ENCODE measurements at places on chromosomes 16 and 17.

- DNase-seq: no peak
Measured at GRCh38 chr17:50817838-50818237, 17.5 kb upstream of the WFIKKN2 start.

GRCh38 chr16:75486014-75486675 is 9.1 kb downstream of the CHST6 start:
- no peak for DNase-seq

- no peak for DNase-seq
Measured at GRCh38 chr17:28999206-28999605, 6.6 kb downstream of the SEZ6 start.

GRCh38 chr17:80394629-80395216 is 20.2 kb upstream of the ENDOV start:
- DNase-seq: no peak

- no peak for DNase-seq
Measured at GRCh38 chr17:64001763-64002529, 3.8 kb downstream of the PRR29 start.

DNA sequence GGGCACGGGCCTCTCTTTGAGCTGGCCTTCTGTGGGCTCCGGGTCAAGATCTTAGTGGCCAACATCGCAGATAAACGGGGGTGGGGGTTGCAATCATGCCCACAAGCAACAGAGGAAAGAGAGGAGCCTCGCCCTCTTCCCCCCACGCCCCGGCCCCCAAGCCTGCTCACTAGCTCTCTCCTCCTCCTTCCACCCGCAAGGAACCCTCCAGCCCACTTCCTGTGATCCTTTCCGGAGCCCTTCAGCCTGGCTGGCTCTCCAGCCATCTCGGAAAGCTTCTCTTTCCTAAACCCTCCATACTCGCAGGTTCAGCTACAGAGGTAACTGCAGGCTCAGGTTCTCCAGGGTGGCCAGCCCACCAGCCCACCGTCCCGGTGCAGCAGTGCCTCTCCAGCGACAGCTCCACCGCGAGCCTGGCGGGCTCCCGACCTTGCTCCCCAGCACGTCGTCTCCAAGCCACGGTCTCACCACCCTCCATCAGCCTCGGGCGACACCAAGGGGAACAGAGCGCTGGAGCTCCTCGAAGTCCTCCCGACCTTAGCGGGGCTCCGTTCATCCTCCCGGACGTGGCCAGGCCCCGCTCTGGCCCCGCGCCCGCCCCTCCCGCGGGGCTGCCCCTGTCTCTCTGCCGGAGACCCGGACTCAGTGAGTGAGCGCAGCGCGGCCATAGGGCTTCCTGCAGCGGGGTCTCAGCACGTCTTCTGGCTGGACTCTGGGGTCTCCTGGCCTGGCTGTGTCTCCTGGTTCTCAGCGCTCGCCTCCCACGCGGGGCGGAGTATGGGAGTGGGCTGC is 12.9 kb upstream of the ODF4 start:
- no peak for DNase-seq

DNA sequence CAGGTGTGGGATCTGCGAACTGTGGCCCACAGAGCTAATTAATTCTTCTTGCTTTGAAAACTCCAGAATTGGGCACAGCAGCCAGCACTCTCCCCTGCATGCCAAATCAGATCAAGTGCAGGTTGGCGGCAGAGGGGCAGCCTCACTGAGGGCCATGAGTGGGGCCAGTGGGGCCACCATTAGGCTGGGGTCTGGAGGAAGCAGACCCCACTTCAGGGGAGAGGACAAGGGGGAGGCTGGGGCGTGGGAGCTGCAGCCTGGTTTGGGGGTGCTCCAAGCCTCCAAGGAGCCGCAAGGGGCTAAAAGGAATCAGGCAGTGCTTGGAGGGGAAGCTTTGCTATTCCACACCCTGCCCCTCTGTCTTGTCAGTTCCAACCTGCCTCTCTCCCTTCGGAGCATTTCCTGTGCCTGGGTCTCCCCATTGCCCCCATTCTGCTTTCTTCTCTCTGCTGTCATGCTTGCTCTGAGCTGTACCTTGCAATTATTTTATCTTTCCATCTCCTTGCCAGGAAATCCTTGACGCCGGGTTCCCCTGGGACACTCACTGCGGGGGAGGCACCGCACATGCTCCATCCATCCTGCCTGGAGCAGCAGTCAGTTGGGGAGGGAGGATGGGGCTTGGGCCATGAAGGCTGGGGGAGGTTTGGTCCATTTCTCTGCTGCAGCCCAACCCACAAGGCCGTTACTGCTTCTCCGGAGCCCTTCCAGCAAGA is 3.3 kb upstream of the ABCC3 start:
- no peak for DNase-seq

DNA sequence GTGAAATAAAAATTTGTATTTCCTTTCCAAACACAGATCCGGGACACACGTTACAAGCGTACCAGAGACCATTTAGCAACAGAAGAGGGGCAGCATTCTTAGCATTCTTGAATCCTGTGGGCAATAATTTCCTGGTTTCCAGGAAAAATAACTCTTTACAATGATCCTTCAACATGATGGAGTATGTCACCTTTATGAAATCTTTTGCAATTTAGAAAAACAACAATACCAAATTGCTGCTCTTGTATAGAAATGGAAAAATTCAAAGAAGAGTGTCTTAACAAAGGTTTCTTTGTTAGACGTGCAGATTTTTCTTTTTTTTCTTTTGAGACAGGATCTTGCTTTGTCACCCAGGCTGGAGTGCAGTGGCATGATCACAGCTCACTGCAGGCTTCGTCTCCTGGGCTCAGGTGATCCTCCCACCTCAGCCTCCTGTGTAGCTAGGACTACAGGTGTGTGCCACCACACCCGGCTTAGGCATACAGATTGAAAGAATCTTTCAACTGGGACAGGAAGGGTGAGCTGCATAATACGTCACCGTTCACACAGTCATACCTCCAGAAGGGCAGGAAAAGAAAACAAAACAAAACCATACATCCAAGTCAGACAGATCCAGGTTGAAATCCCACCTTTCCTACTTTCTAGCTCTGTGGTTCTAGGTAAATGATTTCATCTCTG is 10.8 kb upstream of the GCSH start:
- DNase-seq: no peak

GRCh38 chr17:6660101-6660500 is 8.5 kb downstream of the C17orf100 start:
- no peak for DNase-seq

DNA sequence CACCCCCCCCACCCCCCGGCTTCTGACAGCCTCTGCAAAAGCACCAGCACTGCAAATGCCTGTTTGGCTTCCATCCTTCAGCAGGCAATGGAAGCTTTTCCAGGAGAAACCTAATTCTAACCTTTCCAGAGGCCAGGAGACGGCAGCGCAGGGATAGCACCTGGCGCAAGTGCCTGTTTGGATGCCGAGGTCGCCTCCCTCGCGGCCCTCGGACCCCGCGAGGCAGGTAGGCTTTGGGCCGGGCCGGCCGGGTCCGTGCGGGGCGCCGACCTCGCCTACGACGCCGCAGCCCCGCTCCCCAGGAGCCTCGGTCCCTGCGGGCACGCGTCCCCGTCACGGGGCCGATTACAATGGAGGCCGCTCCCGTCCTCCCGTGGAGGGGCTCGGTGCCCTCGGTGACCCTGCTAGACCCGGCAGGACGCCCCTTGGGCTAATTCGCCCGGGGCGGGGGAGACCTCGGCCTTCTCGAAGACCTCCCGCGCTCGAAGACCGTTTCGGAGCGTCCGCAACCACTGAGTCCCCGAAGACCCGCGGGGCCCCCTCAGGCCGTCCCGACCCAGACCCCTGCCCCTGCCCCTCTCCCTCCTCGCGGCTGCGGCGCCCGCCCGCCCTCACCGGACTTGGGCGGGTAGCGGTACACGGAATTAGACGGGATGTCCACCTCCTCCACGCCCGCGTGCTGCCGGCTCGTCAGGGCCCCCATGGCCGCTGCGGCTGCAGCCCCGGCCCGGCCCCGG is 587 bp downstream of the RNF157 start:
- DNase-seq: no peak

DNA sequence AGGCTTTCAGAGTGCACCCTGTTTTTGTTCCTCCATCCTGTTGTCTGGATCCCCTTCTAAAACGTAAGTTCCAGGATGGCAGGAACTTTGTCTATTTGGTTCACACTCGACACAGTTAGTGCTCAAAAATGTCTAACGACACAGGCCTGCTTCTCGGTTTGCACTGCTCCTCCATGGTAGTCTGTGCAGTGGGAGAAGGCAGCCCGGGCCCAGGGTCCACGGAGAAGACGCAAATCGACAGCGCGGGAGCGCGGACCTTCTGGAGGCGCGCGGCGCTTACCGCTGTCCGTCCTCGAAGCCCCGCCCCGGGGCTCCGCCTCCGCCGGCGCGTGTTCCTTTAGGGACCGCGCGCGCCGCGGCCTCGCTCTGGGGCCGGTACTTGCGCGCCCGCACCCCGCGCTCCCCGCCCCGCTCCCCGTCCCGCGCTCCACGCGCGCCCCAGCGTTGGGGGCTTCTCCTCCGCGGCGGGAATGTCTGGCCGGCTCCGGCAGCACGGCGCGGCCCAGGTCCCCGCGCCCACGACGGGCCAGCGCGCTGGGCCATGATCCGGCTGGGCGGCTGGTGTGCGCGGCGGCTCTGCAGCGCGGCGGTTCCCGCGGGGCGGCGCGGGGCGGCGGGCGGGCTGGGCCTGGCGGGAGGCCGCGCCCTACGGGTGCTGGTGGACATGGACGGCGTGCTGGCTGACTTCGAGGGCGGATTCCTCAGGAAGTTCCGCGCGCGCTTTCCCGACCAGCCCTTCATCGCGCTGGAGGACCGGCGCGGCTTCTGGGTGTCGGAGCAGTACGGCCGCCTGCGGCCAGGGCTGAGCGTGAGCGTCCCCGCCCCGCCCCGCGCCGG is at the start of gene NT5M:
Gene NT5M, plus strand, starts transcription at position 364 of the 837 bp plus-strand sequence. Its CDS starts 178 bp downstream, at position 542.
- peak; percentile 87 for DNase-seq

- peak; percentile 85 for DNase-seq
Measured at GRCh38 chr17:8119581-8120519, 1.5 kb upstream of the ALOXE3 start.

DNA sequence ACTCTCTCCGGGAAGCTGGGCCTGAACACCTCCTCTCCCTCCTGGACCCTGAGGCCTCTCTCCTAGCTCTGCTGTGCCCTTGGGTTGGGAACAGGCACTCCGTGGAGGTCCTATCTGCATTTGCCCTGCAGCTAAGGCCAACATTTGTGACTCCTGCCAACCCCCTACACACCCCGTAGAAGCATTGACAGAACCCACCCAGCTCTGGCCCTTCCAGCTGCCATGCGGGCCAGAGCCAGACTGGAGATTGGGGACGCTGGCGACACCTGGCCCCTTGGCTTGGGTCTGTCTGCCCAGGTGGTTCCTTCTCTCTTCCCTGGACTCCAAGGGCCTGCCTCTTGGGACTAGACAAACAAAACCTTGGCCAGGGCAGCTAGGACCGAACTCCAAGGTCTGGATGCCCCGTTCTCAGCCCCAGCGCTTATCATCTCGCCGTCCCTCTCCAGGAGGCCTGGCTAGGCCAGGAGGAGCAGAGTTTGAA is 644 bp upstream of the RHBDF2 start:
- no peak for DNase-seq

GRCh38 chr17:51682115-51682514 is 421.8 kb downstream of the UTP18 start:
- DNase-seq: no peak

- no peak for DNase-seq
Measured at GRCh38 chr16:56228476-56228875, 37.2 kb downstream of the GNAO1 start.

GRCh38 chr17:52789829-52790228 is 631.3 kb upstream of the CA10 start:
- DNase-seq: no peak

GRCh38 chr16:79469999-79470398 is 130.5 kb downstream of the MAF start:
- DNase-seq: no peak

DNA sequence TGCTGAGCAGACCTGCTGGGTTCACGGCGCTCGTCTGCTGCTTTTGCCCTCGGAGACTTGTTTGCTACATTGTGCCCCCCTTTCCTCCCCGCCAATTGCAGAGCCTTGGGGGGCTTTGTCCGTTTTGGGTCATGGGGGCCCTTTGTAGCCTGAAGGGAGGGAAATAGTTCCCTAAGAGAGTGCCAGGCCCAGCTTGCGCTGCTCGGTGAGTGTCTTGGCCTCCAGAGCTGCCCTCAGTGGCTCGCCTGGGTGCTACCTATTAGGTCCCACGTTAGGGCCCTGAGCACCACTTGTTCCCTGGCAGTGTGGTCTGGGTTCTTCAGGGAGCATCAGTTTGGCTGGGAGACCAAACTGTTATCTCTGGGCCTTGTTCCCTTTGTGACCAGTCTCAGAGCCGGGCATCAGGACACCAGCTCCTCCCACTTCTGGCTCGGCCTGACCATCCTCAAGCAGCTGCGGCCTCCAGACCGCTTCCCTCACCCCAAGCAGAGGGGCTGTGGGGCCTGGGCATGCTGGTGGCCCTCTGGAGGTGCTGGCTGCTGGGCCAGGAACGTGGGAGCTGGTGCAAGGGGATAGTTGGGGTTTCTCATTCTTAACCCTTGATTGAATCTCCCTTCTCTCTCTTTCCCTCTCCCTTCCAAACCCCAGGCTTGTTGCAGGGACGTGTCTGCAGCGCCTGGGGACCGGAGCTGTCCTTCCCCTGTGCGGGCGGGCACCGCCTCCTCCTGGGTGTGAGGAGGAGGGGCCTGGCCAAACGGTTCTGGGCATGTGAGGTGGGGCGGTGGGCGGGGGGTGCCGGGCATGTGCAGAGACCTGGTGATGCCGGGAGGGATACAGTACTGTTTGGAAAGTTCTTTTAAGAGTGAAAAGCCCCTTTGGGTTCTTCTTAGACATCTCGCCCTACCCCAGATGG is 16.0 kb upstream of the ITGB4 start:
- no peak for DNase-seq

- DNase-seq: no peak
Measured at GRCh38 chr16:23690771-23691482, 12.2 kb downstream of the PLK1 start.

GRCh38 chr16:10982465-10983150 is 38.2 kb downstream of the CLEC16A start:
- peak; percentile 64 for DNase-seq

GRCh38 chr17:50558941-50559614 is 1.4 kb upstream of the CACNA1G start:
- DNase-seq: no peak

DNA sequence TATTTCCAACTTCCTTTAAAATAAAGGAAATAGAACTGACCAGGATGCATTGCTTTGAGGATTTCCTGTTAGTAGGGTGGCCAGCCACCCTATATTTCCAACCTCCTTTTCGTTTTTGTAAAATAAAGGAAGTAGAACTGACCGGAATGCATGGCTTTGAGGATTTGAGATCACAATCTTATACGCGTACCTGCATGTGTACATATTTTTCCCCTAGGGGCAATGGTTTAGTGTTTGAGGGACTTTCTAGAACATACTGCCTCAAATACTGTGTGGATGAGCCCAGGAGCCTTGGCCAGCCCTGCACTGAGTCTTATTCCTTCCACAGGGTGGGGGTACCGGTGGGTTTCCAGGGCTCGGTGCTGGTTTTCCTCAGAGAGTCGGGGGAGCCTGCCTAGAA is 25.6 kb downstream of the MAPK8IP3 start:
- no peak for DNase-seq

DNA sequence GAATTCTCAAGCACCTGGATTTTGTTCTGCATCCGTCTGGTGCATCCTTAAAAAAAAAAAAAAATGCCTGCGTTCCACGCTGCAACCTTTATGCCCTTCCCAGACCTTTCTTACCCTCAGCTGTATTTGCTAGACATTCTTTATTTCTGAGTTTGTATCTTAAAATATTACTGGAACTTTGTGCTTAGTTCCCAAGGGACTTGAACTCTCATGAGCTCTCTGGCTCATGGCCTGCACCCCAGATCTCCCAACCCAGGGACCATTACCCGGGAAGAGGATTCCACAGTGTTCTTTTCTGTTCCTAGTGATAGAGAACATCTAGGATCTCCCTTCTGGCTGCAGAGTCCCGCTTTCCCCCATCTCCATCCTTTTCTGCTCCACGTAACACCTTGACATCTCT is 28.9 kb upstream of the CLEC18A start:
- DNase-seq: no peak

- no peak for DNase-seq
Measured at GRCh38 chr17:68089881-68090280, 54.3 kb downstream of the KPNA2 start.

Data from GM06990 (cell line).